ENCODE measurements at places on chromosomes 2 and 18.

DNA sequence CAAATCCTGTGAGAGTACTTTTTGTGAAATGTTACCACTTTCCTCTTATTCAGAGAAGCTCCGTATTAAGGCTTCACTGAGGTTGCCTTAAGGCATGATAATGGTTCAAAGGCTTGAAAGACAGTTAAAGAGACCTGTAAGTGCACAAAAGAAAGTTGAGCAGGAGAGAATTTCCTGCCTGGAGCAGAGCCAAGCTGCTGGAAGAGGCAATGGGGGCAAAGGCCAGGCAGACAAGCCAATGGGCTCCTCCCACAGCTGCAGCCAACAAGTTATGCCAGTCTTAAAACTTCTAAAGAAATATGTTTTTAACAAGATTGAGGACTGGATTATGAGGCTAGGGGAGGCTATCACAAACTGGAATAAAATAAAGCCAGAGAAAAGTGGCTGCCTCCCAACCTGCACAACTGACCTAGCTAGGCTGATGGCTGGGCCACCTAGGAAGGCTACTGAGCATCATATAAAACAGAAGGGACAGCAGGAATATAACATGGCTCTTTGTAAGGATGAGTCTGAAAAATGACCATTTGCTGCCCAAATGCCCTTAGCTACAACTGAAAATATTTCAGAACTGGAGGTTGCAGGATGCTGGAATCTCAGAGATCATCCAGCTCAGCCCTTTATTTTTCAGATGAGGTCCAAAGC, 2.1 kb downstream of the IL1B start:
- peak; percentile 66 for DNase-seq

- DNase-seq: no peak
Observed at GRCh38 chr2:49261781-49262180, 107.5 kb upstream of the FSHR start.

- DNase-seq: no peak
Observed at GRCh38 chr2:15047184-15047583, 414.7 kb downstream of the LRATD1 start.

DNA sequence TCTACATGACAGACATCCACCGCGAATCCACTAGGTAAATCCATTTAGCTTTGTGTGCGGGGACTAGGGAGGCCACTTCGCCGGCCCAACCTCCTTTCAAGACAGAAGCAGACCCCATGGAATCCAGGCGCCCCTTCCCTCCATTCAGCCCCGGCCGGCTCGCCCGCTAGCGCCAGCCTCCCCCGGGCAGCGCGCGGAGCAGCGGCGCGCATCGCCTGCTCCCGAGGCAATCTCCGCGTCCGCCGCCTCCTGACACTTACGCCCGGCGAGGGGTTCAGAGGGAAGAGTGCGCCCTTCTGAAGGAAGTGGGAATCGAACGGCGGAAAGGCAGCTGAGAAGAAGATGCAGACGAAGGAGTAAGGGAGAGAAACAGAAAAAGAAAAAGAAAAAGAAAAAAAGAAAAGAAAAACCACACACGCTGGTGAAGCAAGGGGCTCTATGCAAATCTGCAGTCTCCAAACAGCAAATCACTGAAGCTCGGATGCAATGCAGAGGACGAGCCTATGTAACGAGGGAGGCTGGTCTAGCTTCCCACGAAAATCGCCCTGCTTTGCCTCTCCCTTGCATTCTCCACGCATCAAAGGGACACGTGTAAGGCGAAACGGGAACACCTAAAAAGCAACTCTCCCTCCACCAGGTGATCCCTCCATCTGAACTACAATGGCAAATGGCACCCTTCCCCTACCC, 684.4 kb downstream of the NRXN1 start:
- DNase-seq: no peak

GRCh38 chr18:45171679-45172191, 443.5 kb upstream of the SLC14A2 start:
- DNase-seq: peak; percentile 49

GRCh38 chr2:143071185-143071876, 57.9 kb upstream of the ARHGAP15 start:
- DNase-seq: no peak

- peak; percentile 91 for DNase-seq
Observed at GRCh38 chr2:182372661-182373060, 54.2 kb downstream of the PDE1A start.

GRCh38 chr2:71736986-71737385, 283.6 kb downstream of the DYSF start:
- DNase-seq: no peak

- DNase-seq: no peak
Observed at GRCh38 chr2:141946016-141946415, 184.8 kb downstream of the LRP1B start.

DNA sequence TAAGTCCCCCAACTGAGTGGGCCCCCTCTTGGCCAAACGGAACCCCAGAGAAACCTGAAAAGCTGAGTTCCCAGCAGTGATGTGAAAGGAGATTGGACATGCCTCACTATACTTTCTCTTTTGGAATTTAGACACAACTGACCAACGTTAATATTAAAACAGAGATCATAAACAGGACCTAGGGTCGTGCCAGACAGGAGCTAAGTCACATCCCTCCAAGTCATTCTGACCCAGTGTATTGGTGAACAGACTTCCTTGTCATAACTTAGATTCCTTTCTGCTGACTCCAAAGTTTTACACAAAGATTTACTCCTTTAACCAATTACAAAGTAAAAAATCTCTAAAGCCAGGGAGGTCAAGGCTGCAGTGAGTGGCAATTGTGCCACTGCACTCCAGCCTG, 46.9 kb downstream of the UXS1 start:
- peak; percentile 59 for DNase-seq

DNA sequence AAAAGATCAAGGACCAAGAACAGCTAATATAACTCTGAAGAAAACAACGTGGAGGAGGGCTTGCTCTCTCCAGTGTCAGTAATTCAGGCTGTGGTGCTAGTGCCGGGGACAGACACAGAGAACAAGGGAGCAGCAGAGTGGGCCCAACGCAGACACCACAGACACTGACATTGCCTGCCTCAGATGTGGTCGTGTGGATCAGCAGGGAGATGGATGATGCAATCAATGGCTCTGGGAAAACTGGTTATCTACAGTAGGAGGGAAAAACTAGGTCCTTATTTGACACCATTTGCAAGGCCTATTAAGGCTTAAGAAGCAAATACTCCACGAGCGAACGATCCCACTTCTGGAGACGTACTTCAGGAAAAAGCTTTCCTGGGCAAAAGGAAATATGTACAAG, 36.1 kb downstream of the HDLBP start:
- peak; percentile 41 for DNase-seq

GRCh38 chr2:189261431-189261841, 81.9 kb upstream of the COL5A2 start:
- peak; percentile 86 for DNase-seq

GRCh38 chr2:37786191-37786698, 114.8 kb upstream of the CDC42EP3 start:
- DNase-seq: no peak

- DNase-seq: no peak
Observed at GRCh38 chr2:121478996-121479745, 51.5 kb upstream of the RNU4ATAC start.

- no peak for DNase-seq
Observed at GRCh38 chr18:21747268-21747667, 6.7 kb downstream of the MIB1 start.

DNA sequence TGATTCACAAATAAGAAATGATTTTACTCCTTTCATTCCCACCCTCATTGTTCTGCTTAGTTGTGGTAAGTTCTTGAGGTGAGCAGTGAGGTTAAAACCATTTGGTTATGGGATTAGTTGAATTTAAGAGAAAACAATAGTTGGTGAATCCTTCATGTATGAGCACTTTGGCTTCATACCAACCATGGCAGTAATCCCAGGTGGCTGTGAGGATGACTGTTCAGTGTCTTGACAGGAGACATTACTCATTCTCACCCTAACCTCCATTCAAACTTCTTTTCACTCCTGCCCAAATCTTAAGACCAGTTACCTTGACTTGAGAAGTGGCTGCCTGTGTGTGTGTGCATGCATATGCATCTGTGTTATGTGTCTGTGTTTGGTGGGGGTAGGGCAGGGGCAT, 143.1 kb downstream of the SETBP1 start:
- DNase-seq: peak; percentile 49

- DNase-seq: no peak
Observed at GRCh38 chr2:96501886-96502810, 3.0 kb downstream of the NEURL3 start.

- DNase-seq: no peak
Observed at GRCh38 chr2:238700506-238701340, 147.2 kb upstream of the TWIST2 start.

DNA sequence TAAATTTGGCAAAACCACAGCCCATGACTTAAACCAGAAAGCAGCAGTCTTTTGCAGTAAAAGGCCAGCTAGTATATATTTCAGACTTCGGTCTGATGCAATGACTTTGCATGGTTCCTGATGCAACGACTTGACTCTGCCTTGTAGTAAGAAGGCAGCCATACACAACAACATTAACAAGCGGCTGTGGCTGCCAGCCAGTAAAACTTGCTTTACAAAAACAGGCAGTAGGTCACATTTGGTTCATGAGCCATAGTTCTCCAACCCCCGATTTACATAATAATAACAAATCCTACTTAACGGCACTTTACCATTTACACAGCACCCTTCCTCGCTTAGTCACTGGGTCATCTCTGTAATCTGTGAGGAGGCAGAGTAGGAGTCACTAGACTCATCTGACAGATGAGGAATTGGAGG, 410.3 kb downstream of the LRATD1 start:
- DNase-seq: peak; percentile 4

DNA sequence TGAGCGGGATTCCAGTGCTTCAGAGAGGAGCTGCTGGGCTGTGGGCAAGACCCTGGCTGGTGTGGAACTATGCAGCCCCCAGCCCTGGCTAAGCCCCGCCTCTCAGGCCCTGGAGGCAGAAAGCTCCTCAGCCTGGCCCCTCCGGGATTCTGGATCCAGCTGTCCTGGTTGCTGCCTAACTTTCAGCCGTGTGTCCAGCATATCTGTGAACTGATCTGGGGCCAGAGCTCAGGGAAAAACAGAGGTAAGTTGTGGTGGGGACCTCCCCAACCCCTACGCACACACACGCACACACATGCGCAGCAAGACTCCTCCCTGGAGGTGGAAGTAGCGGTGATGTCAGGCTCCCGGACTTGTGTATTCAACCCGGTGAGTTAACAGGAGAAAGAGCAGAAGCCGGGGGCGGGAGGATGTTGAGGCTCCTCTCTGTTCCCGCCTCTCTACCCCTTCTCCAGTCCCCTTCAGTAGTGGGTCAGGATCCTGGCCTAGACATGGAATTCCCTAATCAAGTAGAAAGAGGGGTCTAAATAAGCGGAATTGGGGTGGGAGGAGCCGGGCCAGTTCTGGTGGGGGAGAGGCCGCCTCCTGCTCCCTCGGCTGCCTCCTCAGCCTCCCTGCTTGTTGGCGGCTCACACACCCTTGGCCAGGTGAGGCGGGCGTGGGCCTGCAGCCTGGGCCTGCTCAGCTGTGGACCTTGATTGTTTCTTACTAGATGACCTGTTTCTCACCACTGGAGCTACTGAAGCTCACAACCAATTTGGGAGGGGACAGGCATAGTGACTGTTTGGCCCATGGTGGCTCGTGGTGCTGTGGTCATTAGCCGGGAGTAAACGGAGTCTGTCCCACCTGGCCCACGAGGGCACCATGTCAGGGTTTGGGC, 33.4 kb downstream of the SIX2 start:
- no peak for DNase-seq

GRCh38 chr2:241506793-241507429, 1.5 kb downstream of the STK25 start:
- DNase-seq: peak; percentile 13

GRCh38 chr18:34957864-34958259, 83.4 kb upstream of the MAPRE2 start:
- DNase-seq: no peak

GRCh38 chr18:55334875-55335274, 253.1 kb downstream of the TCF4 start:
- DNase-seq: no peak

- DNase-seq: no peak
Observed at GRCh38 chr18:38956068-38956467, 1390.5 kb upstream of the CELF4 start.

GRCh38 chr2:237444071-237444470, 30.1 kb upstream of the COL6A3 start:
- no peak for DNase-seq

DNA sequence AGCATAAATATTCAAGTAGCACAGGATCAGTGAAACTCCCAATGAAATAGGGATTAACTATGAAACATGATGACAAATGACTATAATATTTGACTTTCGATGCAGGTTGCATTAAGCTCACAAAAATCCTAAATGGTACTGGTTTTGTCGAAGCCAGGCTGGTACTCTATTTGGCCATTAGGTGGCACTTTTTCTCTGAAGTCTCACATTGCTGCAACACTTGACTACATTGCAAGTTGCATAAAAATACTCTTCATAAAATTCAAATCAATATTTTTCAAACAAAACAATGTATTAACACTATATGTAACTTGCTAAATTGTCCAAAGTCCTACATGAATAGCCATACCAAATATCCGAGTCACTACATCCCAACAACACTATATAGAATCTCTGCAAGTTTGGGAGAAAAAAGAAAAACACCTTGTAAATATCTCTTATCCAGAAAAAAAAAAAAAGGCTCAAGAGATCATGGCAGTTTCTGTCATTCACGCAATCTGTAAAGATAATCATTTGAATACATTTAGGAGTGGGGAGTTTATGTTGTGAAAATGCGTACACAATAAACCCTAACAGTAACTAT, 9.5 kb downstream of the RTTN start:
- DNase-seq: peak; percentile 77

DNA sequence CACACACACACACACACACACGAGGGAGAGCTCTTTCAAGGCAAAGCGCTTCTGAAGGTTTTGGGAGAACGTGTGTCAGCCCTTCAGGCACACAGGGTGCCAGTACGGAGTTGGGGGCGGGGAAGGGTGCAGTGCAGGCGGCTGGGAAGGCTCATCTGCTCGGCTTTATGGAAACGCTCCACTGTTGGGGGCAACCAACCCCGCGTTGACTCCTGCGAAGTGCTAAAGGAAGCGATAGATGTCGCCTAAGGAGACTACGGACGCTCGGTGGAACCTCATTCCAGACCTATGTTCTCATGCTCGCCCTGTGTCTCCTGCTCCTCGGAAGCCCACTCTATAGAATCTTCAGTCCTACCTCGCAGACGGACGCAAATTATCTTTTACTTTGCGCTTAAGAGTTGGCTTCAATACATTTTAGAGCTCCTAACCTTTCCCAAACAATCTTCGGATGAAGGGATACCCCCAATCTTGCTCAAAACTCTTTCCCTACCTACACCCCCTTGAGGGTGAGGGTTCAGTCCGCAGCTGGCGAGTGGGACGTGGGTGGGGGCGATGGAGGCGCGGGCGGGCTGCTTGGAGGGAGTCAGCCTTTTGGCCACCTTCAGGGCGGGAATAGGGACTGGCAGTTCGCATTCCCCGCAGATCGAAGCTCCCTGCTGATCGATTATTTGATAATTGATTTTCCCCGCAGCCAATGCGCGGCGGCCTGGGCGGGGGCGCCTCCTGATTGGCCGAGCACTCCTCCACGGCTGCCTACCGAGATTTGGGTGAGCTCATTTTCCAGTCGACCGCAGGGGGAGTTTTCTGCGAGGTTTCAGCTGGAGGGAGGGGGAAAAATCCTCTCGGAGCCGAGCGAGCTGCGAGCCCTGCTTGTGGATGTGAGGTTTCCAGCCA, 1.9 kb upstream of the MEIS1 start:
- peak; percentile 98 for DNase-seq
